ENCODE measurements at places on chromosomes 16 and 17. TPM values are rescaled to one million over a fixed set of nuclear protein-coding genes. Genes with fewer than 3 reads are reported as not detected.

GRCh38 chr16:55901566-55902217, 26.5 kb upstream of the CES5A start:
- DNase-seq, result no peak

- DNase-seq, result peak; percentile 24
Measured at GRCh38 chr17:17041018-17041521, 1.2 kb upstream of the MPRIP start.

DNA sequence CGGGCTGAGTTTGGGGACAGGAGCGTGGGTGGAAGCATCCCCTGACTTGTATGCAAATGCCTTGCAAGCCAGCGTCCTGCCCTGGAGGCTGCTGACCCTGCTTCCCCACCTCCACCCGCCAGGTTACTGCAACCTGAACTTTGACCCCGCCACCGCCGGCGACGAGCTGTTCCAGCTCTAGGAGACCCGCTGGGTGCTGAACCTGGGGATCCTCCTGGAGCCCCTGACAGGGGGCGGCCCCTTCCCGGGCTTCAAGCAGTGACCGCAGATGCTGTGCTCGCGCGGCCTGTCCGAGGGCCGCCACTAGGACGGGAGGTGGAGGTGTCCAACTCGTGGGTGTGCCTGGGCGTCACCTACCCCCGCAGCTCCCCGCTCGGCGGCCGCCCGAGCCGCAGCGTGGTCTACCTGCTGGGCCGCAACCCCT, 10.7 kb upstream of the SLC16A5 start:
- no peak for DNase-seq

DNA sequence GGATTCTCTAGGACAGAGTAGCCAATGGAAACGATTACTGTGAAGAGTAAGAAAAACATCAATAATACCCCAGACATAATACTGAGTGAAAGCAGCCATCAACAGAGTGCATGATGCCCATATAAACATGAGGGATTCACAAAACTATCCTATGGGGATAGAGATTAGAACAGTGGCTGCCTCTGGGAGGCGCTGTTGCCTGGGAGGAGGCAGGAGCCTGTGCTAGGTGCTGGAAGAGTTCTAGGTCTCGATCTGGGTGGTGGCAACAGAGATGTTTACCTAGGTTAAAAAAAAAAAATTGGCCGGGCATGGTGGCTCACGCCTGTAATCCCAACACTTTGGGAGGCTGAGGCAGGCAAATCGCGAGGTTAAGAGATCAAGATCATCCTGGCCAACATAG, 7.9 kb downstream of the FA2H start:
- no peak for DNase-seq

DNA sequence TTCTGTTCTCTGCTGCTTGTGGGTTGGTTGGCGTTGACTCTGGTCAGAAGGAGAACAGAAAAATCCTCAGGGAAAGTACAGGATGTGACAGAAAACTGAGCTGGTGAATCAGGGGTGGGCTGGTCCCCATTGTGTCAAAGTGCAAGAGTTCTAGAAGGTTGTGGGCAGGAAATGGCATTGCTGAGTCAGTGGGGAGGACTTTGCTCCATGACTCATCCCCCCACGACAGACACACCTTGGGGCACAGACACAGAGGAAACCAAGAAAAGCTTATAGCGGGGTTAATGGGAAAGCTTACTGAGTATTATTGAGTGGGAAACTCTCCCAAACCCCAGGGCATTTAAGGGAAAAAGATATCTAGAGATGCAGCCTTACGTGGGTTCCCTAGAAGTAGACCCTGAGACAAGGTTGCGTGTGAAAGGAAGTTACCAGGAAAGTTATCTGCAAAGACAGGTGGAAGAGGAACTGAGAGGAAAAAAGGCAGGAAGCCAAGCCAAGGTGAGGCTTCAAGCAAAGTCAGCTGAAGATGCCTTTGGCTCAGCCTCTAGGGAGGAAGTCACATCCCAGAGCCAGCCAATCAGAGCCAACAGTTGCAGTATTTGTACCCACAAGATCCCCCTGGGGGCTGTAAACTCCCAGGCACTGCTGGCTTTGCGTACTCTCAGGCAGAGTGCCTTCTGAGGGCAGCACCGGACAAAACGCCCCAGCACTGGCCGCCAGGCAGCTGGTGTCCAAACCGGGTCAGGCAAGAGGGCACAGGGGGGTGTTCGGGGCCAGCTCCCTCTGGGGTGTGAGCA, 86.4 kb downstream of the FOXL1 start:
- peak; percentile 98 for DNase-seq

- DNase-seq, result no peak
Measured at GRCh38 chr17:43092901-43093300, 32.3 kb downstream of the BRCA1 start.

DNA sequence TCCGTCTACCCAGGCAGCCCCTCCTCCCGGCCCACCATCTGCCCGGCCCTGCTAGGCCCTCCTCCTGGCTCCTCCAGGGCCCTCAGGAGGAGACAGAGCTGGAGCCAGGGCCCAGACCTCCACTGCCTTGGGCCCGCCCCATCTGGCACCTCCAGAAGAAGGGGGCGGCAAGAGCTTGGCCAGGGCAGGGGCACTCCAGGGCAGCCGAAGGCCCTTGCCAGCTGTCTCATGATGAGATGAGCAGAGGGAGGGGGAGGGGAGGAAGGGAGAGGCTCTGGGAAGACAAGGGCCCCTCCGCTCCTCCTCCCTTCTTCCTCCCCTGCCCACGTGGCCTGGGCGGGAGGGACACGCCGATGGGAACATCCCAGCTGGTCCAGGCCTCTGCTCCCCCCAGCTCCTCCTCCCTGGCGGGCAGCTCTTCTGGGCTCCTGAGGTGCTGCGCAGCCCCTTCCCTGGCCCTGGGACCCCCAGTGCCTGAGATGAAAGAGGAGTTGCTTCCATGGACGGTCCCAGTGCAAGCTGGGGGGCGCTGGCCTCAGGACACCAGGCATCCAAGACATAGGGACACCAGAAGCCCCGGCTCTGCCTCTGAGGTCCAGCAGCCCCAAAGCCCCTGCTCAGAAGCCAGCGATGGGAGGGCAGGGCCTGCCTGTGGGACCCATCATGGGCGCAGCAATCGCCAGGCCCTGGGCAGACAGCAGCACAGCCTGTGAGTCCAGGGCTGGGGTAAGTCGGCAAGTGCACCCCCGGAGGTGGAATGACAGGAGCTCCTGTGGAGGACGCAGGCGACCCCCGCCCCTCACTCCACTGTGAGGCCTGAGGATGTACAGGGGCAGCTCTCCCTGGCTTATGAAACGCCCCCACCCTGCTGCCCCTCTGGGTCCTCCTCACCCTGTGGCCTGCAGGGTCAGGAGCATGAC, 23.6 kb upstream of the ENPP7 start:
- no peak for DNase-seq

GRCh38 chr17:7818746-7819645, 15.0 kb upstream of the KDM6B start:
- no peak for DNase-seq

DNA sequence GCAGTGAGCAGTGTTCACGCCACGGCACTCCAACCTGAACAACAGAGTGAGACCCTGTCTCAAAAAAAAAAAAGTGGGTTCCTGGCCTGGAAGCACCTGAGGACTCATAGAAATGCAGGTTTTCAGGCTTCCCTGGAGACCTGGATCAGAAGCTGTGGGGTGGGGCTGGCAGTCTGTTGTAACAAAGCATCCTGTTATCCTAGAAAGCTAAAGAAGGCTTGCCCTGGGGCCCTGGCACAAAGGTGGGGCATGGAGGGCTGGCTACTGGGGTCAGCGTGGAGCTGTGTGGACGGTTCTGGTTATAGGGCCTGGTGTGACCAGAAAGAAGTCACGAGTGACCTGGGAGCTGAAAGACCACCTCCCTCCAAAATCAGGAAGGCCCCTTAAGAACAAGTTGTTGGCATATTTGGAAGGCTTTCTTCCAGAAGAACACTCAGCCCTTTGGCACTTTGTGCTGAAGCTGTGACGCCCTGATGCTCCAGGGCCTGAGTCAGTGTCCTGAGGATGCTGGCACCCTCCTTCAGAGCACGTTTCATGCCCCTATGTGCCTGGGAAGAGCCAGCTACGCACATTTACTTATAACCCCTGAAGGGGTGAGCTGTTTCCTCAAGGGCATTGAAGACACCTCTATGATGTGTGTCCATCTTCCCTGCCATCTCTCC, 6.2 kb downstream of the CRISPLD2 start:
- no peak for DNase-seq

DNA sequence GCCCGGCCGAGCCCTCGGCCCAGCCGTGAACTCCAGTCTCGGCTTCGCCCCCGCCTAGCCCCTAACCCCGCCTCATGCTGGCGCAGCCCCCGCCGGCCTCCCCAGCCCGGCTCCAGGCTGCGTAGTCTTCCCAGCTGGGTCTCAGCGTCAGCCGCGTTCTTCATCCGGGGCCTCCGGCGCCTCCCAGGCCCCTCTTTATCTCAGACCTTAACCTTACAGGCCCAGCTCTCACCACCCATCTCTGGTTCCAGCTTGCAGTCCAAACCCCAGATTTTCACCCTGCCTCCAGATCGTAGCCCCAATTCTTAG, at the start of gene PROCA1:
TSS of gene PROCA1 (minus strand) at position 166 of the 309 bp plus-strand sequence. CDS start 228 bp downstream, outside the sequence.
- no peak for DNase-seq

- no peak for DNase-seq
Measured at GRCh38 chr17:58310511-58311428, 17.8 kb downstream of the TSPOAP1 start.

GRCh38 chr17:14033166-14033565, 36.1 kb upstream of the COX10 start:
- no peak for DNase-seq

GRCh38 chr16:17988839-17989238, 347.7 kb downstream of the NPIPA8 start:
- DNase-seq, result no peak

DNA sequence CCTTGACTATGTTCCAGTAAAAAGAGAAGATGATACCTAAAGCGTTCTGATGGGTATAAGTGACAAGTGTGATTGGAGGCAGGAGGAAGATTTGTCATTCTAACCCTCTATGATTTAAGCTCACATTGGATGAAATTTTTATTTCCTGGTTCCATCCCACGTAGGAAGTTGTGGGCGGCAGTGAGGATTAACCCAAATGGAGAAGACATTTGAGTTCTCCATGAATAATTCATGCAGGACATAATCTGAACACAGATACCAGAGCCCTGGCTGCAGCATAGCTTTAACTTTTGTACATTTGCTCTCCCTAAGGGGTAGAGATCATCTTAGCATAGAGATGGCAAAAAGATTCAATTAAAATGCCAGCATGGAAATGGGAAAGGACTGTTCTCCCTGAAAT, 146.3 kb downstream of the SLC39A11 start:
- no peak for DNase-seq

DNA sequence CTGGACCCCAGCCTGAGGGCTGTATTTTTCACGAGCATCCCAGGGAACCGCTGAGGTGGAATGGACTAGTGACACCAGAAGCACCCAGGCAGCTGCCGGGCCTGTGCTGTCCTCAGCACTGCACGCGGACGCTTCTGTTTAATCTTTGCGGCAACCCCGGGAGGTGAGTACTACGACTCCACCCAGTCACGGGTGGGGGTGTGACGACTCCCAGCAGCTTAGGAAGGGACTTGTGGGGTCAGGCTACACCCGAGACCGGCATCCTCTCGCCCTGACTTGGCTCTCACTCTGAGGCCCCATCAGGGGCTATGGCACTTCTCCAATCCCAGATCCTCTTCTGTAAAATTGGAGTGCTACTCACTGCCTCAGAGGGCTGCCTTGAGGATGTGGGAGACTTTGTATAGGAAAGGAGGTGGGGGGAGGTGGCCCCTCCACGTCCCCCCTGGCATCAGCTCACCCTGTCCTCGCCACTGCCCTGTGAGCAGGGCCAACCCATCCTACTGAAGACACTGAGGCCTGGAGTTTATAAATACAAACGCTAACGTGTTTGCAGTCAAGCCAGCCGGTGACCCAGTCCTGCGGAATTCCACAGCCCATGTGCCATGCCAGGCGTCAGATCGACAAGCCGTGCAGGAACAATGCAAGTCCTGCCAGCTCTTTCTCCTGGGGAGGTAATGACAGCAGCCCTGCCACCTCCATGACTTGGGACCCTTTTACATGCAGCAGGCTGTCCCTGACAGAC, 44.4 kb downstream of the PPL start:
- DNase-seq, result no peak

GRCh38 chr16:49281843-49282642, 405 bp upstream of the CBLN1 start:
- DNase-seq, result no peak

- DNase-seq, result no peak
Measured at GRCh38 chr17:79168486-79169055, 93.9 kb downstream of the ENGASE start.

GRCh38 chr16:88672776-88673175, 9.9 kb upstream of the MVD start:
- peak; percentile 27 for DNase-seq

- peak; percentile 59 for DNase-seq
Measured at GRCh38 chr16:30786936-30787612, at the start of gene ZNF629. Gene ZNF629 (minus strand): TSS chr16:30787205. CDS start chr16:30784482, 2,723 bp downstream.

DNA sequence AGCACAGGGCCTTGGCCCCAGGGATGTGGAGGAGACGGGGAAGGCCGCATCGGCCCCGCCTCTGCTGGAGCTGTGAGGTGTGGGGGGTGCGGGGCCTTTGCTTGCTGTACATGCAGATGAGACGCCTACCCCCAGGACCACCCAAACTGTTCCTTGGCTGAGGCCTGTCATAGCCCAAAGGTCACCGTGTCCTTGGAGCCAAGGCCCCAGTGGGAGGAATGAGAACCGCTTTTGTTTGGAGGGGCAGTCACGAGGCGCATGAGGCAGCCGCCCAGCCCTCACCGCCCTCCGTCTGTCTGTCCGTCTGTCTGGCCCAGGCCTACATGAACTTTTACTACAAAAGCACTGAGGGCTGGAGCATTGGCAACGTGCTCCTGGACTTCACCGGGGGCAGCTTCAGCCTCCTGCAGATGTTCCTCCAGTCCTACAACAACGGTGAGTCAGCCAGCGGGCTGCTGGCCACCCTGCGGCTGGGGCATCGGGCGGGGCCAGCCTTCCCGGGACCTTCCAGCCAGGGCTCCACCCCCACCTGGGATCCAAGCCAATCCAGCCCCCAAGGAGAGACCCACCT, 8.8 kb downstream of the TAX1BP3 start:
- peak; percentile 75 for DNase-seq

- no peak for DNase-seq
Measured at GRCh38 chr17:78096093-78096492, 32.5 kb downstream of the TMC6 start.

The KRT9 gene
- total RNA-seq, result 0.21 TPM

The RCVRN gene
- not detected for total RNA-seq

The NXN gene
- total RNA-seq, result 57.3 TPM

The CXCL16 gene
- total RNA-seq, result 20.6 TPM

The DNAAF8 gene
- 0.56 TPM for total RNA-seq

The NEUROD2 gene
- not detected for total RNA-seq

The YPEL2 gene
- total RNA-seq, result 1.9 TPM

The MYH11 gene
- total RNA-seq, result not detected

The IGSF6 gene
- not detected for total RNA-seq

The AATK gene
- total RNA-seq, result 0.59 TPM

The C17orf78 gene
- total RNA-seq, result not detected

Data from MCF 10A (cell line).